ENCODE measurements at places on chromosomes 7 and 10.
A peak's percentile ranks its signal among the peaks of the same experiment; 100 is the strongest.

- no peak for DNase-seq
Measured at GRCh38 chr7:18179093-18179492, 151.4 kb upstream of the PRPS1L1 start.

DNA sequence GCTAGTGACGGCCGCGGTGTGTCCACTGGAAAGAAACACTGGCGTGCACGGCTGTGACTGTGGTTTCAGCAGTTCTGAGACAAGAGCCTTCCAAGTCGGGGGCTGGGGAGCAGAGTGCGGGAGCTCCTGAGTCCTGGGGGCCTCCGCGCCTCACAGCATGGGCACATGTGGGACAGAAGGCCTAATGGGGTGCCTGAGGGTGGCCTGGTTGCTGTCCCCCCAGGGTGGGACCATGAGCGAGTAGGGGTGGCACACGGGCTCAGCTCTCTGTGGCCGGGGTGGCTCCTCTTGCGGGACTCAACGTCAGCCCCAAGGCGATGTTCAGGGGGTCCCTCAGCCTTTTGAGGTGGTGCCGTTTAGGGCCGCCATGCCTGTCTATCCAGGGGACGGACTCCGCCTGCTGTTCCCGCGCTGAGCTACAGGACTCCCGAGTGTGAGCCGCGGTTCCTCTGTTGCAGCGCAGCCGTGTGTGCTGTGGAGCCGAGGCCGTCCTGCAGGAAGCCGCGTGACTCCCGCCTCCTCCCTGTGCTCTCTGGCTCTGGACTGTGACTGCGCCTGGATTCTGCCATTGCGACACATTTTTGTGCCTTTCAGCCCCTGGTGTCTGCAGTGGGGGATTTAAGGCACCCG lies 23.5 kb upstream of the CHST12 start:
- no peak for DNase-seq

GRCh38 chr7:69738396-69738951 lies 140.2 kb downstream of the AUTS2 start:
- no peak for DNase-seq

DNA sequence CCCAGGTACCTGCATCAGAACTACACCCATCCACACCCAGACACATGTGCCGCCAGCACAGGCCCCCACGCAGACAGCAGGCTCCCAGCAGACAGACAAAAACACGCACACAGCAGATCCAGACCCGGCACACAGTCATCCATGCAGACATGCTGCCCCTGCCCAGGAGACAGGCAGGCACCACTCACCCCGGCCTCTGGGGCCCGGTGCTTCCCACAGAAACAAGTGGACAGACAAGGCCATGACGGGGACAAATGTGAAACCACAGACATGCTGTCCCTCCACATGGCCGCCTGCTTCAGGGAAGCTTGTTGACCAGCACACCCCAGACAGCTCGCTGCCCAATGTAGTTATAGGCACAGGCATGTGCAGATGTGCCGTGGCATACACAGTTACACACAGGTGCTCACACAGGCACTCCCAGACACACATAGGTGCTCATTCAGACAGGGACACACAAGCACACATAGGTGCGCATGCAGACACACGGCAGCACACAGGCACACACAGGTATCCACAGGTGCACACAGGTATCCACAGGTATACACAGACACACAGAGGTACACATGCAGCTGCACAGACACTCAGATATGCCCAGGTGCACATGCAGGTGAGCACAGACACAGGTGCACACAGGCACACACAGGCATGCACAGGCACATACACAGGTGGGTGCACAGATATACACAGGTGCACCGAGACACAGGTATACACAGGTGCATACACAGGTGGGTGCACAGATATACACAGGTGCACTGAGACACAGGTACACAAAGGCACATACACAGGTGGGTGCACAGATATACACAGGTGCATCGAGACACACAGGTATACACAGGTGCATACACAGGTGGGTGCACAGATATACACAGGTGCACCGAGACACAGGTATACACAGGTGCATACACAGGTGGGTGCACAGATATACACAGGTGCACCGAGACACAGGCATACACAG lies 10.5 kb upstream of the SCART1 start:
- no peak for DNase-seq

DNA sequence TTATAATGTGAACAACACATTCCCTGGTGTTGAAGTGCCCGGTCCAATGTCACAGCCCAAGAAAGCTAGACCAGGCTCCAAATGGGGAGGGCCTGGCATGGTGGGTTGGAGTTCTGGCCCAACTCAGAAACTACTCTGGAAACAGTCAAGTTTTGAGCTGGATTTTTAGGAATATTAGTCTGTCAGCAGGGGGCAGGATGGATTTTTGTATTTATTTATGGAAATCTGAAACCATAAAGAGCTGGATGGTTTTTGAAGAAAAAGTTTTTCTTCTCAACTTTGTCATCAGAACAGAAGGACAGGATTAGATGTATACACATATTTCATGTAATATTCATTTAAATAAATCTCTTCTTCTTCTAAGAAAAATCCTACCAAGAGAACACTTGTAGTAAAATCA lies 97.5 kb downstream of the POU6F2 start:
- no peak for DNase-seq

- DNase-seq = peak; percentile 84
Measured at GRCh38 chr7:2760098-2760889, 72.3 kb downstream of the AMZ1 start.

- no peak for DNase-seq
Measured at GRCh38 chr10:127292888-127293287, 96.5 kb upstream of the INSYN2A start.

DNA sequence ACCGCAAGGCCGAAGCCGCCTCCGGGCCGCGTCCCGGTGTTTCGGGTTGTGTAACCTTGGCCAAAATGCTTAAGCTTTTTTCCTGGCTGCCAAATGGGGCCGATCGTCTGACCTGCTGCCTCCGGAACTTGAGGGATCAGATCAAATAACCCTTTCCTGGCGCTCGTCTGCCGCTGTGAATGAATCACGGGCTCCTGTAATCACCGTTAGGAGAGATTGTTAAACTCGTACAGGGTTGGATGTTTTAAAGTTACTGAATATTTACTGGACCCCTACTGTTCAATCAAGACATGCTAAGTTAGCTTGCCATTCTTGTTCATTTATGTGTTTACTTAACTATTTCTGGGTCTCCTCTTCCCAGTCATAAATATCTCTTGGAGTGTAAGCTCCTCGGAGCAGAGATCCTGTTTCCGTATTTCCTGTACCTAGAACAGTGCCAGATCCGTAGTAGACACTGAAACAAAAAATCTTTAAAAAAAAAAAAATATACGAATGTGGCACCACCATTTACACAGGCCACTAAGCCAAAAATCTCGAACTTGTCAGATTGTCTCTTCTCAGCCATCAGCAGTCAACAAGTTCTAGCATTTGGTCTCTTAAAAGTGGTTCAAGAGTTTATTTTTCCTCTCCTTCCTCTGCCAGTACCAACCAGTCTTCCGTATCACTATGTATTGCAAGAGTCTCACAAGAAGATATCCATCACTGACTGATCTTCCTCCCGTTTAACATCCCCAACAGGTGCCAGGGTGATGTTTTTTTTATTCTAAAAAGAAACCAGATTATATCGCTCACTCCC lies 650 bp upstream of the TM9SF3 start:
- DNase-seq = peak; percentile 73

DNA sequence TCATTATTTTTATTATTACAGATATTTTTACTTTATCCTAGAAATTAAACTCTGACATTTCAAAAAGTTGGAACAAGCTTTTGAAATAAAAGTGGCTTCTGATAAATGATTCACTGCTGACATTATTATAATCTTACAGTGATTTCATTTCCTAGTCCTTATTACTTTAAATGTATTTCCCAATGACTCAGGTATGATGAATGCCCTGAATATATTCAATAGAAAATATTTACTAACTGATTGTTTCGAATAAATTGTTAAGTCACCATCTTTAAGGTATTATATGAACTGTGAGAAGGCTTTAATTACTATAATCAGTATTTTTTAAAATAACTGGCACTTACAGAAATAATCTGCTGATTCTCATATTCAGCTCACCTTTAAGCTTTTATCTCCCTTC lies 21.6 kb downstream of the DKK1 start:
- DNase-seq = no peak
